Activated CD8-positive, alpha-beta memory T cell treated with anti-CD3 and anti-CD28 coated beads for 1 hour (primary cell): ENCODE measurements at places on chromosomes 6 and 20.

DNA sequence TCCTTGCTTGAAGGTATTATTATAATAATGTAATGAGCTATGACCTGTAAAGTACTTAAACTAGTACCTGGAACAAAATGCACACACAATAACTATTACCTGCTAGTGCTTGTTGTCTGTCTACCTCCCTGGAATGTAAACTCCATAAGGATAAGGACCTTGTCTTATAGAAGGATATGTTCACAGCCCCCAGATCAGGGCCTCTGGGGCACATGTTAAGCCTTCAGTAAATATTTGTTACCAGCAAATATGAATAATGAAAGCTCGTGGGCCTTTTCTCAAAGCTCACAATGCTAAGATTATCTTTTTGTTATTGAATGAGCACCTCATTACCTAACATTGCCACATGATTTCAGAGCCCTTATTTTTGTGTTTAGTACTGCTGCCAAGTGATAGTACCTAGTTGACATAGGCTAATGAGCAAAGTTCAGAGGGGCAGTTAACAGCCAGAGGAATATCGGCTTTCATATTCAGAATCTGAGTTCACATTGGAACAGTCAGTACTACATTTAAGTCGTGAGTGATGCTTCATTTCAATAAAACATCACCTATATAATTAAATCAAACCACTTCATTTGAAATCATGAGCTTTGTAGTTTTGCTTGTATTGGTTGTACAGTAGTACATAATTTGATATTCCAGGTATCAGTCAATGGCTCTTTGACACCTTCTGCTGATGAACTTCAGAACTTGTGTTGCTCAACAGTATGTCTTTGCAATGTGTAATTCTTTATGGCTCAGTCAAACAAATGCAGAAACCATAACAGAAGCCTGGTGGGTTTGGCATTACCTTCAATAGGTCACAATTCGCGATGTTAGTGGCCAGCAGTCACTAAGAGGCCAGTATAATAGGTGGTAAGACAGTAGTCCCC lies 11.8 kb upstream of the SMLR1 start:
- no peak for DNase-seq

GRCh38 chr20:63706852-63707557 lies 771 bp downstream of the ARFRP1 start:
- peak; percentile 43 for DNase-seq

DNA sequence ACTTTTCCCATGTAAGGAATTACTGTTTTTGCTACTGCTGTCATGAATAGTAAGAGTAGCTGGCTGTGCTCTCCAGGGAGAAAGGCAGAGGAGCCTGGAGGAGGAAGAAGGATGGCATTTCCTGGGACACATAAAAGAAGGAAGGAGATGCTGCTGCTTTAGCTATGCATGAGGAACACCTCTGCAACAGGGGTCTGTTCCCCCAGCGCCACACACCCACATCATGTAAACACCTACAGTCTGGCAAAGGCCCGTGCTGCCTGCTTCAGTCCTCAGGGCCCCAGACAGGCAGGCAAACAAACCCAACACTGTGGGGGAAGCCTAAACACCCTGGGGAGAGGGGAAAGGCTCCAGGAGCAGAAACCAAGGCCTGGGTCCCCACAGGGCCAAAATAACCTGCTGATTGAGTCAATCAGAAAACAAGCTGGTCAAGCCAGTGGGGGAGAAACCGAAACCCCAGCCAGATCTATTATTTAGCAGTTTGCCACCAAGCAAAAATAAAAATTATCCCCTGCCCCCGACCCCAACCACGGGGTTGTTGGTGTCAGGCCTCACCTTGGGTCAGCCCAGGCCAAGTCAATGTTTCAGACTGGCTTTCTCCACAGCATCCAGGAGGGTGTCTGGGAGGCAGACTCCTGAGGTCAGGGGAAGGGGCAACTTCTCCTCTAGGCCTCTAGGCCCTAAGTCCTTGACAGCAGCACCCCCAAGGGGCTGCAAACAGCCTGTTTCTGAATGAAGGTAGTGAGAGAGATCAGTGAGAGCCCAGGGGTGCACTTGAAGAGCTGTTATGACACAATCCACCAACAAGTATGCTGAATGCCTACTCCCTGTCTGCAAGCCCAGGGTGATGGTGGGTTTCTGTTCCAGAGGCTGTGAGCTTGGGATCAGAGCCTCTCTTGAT lies 34.6 kb upstream of the SCUBE3 start:
- DNase-seq, result no peak

DNA sequence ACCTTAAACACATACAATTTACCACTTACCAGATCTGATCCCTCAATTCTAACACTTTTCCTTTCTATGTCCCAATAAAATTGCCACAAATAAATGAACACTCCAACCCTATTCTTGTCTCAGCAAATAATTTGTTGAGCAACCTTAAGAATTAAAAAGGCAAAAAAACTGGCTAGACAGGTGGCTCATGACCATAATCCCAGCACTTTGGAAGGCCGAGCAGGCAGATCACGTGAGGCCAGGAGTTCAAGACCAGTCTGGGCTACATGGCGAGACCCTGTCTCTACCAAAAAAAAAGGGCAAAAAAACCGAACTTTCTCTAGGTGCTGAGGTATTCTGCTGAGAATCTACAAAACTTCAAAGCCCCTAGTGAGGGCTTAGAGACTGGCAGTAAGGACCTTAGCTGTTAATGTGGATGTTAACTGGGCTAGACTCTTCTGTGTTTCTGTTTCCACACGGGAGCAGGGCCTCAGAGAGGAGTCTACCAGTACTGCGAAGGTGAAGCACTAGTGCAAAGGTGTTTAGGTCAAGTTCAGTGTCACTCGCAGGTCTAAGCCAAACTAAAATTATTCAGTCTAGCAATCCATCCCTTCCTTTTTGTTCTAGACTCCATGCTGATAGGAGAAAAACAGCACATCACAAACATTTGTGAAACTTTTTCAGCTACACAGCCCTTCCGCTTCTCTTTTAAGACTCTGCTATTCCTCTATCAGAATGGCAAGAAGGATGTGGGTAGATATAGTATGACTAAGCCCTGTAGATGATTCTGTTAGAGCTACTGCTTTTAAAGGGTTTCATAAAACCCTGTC lies 2.6 kb downstream of the FASTKD5 start:
- DNase-seq, result no peak

- DNase-seq, result no peak
Measured at GRCh38 chr6:16295060-16295459, 56.7 kb downstream of the GMPR start.

- DNase-seq, result no peak
Measured at GRCh38 chr6:50714487-50715379, 1.4 kb downstream of the TFAP2D start.

DNA sequence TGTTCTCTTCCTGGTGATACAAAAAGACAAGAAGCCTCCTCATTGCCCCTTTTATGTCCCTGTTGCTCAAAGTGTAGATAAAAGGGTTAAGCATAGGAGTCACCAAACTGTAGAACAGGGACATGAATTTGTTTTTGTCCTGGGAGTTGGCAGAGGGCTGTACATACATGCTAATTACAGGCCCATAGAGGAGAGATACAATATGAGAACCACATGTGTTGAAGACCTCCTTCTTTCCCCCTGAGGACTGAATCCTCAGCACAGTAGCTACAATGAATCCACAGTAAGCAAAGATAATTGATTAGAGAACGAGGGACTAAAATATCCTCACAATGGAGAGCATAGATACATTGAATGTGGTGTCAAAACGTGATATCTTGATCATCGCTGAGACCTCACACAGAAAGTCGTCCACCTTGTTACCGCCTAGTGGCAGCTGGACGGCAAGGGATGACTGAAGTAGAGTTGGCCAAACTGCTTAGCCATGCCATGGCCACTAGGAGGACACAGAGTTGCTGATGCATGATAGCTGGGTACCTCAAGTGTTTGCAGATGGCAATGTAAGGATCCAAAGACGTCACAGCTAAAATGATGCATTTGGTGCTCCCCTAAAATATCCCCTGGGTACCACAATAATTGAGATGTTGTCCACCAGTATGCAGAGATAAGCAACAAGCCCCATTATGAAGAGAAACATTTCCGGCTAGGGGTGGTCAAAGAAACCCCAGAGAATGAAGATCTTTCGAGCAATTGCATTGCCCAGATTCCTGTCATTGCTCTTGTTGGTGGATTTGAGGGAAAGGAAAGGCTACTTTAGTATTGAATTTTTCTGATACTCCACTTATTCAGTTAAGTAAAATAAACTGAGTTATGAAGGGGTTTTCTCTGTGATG lies 15.0 kb downstream of the OR2B3 start:
- no peak for DNase-seq

- DNase-seq, result no peak
Measured at GRCh38 chr6:168377856-168378832, 58.6 kb upstream of the DACT2 start.

DNA sequence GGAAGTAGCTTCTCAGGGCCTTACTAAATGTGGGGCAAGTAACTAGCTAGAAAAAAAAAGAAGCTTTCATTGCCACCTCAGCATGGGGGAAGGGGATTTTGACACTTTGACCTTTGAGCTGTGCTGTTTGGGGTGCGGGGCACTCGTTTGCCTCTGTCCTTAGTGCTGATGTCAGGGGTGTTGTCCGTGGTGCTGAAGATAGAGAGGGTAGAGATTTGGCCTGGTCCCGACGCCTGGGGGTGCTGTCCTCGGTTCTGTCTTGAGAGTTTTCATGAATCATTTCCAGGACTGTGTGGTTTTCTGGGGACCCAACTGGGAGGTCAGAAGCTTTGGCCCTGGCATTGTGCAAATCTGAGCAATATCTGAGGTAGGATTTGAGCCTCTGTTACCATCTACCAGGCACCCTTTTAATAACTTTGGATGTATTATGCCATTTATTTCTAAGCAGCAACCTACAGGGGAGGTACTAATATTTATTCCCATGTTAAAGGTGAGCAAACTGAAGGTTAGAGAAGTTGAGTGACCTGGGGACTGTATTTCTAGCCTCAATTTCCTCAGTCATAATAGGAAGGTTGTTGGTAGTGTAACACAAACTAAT lies 78.0 kb downstream of the DLGAP4 start:
- no peak for DNase-seq

DNA sequence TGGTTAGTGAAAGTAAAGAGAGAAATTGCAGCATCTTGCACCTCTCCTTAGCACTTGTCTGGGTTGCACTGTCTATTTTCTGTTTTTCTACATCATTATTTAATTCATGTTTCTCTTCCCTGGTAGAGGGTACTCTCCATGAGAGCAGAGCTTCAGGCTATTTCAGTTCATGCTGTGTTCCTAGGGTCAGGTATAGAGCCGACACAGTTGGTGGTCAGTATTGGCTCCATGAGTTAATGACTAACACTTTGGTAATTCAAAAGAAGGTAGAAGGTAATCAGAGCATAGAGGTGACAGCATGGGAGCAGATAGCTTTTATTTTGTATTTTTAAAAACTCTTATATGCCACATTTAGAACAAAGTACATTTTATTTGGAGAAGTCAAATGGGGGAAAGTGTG lies 42.7 kb downstream of the RIMS1 start:
- no peak for DNase-seq

DNA sequence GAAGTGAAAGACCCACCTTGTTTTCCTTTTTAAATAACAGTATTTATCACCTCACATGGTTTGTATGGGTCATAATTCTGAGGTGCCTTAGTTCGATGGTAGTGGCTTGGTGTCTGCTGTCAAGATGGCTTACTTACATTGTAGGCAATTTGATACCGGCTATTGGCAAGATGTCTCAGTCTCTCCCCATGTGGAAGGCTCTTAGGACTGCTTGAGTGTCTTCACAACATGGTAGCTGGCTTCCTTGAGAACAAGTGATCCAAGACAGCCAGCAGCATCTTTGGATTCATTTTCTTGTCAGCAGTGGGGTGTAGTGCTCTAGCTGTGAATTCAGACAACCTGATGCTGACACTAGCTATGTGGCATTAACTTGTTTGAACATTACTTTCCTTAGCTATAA lies 70.1 kb downstream of the CBFA2T2 start:
- no peak for DNase-seq
